ENCODE measurements at places on chromosomes 11 and 22.

DNA sequence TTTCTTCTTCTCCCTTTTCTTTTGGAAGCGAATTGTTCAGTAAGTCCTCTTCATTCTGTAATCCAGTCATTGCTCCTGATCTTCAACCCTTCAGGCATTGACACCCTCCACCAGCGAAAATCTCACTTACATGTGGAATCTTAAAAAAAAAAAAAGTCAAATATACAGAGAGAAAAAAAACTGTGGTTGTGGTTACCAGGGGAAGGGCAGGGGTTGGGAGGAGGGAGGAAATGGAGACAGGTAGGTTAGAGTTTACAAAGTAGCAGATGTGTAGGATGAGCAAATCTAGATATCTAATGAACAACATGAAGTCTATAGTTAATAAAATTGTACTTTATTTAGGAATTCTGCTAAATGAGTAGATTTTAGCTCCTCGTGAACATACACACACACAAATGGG lies 17.7 kb upstream of the TMEM123 start:
- no peak for DNase-seq

DNA sequence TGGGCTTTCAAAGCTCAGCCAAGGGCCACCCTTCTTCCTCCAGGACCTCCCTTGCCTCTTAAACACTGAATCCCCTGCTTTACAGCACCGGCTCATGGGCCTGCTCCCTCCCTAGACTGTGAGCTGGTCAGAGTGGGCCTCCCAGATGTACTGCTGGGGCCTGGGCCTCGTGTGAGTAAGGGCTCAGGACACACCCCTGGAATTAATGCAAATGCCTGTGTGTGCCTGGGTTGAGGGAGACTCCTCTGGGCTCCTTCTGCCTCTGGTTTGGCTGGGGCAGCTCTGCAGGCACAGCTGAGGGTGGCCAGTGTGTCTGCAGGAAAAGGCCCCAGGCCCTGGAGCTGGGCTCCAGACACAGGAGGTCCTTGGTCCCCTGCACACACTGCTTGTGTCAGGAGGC lies 24.2 kb downstream of the ALX4 start:
- DNase-seq, result peak; percentile 75

DNA sequence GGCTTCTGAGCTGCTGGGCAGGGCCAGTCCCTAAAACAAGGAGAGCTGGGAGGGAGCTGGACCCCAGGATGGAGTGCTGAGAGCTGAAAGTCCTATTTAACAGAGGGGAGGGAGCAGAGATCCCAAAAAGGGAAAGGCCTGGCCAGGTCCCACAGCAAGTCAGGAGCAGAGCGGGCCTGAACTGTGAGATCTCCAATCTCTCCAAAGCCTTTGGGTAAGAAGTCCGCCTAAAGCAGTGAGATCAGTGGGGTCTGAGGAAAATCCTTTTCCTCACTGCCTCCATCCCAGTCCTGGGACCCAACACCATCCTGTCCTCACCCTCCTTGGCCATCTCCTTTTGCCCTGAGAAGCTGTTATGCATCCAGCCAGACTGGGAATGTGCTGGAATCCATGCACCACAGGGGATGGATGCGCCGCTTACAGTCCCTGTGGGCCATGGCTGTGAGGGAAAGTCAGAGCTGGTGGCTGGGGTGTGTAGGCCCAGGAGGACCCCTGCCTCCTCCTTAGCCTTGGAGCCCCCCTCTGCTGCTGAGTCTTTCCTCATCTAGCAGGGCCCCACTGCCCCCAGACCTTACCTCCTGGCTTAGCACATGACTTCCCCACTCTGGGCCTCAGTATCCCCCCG lies 8.6 kb downstream of the LRRC75B start:
- DNase-seq, result no peak

DNA sequence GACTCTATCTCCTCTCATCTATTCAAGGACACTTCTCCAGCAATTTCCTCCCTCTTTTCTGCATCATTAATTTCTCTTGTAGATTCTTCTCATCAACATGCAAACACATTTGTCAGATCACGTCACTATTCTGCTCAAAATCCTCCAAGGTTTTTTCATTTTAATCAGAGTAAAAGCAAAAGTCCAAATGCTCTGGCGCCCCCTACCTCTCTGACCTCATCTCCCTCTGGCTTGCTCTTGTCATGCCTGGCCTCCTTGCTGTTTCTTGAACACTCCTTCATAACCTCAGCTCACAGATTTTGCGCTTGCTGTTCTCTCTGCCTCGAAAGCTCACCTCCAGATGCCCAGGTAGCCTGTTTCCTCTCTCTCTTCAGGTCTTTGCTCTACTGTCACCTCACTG lies 22.4 kb downstream of the RTCB start:
- DNase-seq, result no peak

GRCh38 chr22:24434471-24435322 lies 7.3 kb downstream of the ADORA2A start:
- DNase-seq, result peak; percentile 85

DNA sequence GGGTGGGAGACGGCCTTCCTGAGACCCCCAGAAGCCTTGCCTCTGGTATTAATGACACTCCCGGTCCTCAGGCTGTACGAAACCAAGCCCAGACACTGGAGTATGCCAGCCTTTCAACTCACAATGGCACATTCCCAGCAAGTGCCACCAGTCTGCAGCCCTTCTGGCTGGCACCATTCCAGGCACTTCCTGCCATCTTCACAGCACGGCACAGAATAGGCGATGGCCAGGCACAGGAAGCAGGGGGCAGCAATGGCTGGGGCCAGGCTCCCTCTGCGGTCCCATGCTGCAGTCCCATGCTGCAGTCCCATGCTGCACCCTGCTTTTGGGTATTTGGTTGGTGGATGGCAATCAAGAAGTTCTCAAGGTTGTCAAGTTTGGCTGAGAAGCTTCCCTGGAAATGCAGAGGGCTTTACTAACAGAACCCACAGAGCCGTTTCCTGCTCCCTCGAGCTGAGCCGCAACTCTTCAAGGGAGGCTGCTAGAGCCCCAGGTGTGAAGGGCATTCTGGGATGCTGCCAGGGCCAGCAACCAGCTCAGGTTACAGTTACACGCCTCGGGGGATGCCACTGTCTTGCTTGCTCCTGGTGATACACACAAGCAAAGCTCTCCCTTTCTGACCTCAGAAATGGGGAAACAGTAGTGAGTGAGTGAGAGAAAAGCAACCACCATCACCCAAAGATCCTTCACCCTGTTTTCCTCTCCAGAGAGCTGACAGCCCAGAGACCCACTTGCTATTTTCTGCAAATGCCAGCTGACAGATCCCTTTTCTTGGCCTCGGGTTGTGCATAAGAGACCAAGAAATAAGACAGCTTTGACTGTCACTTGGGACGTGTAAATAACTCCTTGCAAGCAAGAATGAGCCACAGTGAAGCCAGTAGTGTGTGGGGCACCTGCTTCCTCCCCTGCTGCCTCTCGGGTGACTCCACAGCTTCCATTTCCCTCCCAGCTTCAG lies 23.9 kb downstream of the LRFN4 start:
- peak; percentile 10 for DNase-seq

GRCh38 chr11:24312464-24313238 lies 184.2 kb upstream of the LUZP2 start:
- DNase-seq, result no peak

DNA sequence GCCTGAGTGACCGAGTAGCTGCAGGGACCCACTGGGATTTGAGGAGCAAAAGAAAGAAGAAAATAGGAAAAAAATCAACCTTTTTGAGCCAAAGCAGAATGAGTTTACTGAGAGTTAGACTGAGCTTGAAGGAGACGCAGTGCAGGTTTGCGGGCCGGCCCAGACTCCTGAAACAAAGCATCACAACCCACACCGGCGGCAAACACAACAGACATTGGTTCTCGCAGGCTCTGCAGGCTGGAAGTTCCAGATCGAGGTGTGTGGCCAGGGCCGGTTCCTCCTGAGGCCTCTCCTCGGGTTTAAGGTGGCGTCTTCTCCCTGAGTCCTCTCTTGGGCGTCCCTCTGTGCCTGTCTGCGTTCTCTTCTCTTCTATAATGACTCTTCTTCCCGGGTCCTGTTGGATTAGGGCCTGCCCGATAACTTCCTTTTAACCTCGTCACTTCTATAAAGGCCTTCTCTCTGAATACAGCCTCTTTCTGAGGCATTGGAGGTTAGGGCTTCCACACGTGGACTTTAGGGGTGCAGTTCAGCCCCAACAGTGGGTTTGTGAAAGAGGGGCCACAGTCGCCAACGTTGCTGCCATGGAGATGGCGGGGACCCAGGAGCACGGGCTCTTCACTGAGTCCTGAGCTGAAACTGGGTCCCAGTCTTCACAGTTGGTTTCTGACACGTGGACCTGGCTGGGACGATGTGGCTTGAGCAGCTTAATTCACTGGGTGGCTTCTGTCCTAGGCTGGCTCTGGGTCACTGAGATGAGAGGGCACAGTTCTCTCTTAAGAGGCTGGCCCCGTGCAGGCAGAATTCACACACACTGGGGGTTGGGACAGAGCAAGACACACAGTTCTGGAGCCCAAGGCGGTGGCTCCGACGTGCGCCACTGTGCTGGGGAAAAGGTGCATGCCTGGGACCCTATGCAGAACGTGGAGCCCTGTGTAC lies 1047.7 kb downstream of the BRD1 start:
- DNase-seq, result no peak

DNA sequence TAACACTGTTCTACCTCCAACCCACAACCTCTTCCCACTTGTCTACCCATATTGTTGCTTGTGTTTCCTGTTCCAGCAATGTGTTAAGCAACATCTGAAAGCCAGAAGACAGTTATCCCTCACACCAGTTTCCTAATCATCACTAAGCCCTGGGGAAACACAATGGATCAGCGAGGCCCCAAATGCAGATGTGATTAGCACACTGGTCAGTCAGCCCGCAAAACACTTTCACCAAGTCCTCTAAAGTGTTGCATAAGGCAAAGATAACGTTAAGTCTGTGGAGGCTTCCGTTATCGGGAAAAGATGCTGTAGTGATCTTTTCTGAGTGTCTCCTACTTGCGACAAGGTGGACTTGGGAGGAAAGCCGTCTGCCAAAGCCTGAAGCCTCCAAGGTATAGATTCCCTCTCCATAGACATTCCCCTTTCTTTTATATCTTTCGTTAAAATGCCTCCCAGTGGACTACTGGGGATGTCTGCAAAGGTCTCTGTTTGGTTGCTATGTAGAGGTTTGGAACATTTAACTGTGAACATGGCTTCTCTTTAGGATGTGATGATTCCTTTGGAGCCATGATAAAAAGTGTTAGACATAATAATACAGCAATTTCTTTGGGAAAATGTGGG lies at the start of gene MS4A3:
Gene MS4A3 (plus strand): TSS at position 317 of the 621 bp plus-strand sequence. CDS start 4,496 bp downstream, outside the sequence.
- no peak for DNase-seq

DNA sequence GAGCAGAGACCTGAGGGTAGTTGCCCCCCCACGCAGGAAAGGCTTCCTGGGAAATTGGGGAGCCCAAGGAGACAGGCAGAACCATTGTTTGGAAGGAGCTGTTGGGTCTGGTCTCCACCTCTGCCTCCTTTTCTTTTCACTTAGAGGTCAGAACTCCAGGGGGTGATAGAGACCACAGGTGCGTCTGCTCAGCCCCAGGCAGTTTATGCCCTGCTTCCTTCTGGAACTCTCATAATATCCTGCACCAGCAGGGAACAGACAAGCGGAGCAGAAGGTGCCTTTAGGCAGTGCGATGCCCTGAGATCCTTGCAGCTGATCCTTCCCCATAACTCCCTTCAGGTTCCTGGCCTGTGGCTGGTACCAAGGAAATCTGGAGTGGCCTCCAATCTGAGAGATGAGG lies 120.2 kb downstream of the NECTIN1 start:
- peak; percentile 65 for DNase-seq

GRCh38 chr11:70383664-70384565 lies 14.4 kb upstream of the CTTN start:
- DNase-seq, result peak; percentile 54

DNA sequence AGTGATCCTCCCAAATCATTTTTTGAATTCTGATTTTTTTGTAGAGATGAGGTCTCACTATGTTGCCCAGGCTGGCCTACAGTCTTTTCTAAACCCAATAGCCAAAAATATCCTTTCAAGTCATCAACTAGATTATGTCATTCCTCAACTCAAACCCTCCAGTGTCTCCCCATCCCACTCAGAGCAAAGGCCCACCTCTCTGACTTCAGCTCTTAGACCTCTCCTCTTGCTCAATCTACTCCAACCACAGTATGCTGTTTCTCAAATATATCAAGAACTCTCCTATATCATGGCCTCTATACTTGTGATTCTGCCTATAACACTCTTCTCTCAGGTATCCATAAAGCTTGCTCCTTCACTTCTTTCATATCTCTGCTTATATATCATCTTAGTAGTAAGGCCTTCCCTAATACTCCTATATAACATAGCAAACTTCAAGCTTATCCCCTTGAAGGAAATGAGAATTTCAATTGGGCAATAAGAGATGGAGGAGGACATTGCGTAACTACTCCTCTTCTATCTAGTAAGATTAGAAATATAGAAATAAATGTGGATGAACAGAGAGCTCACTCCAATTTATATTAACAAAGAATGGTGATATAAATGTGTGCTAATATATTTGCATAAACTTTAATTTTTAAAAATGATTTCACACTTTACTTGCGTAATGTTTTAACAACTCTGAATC lies 24.5 kb downstream of the DLG2 start:
- no peak for DNase-seq

DNA sequence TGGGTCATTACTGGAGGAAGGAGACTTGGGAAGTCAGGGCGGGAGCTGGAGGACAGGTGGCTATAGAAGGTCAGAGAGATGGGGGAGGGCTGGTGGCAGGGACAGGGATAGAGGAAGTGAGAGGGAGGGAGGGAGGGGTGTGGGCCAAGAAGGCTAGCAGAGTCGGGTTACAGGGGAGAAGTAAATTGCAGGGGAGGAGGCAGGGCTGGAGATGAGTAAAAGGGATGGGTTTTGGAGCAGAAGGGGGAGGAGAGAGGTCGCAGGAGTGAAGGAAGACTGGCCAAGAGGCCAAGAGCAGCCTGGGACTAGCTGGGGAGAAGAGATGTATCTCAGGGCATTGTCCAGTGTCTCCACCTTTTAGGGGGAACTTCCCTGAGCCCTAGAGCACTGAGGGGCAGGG lies 33.0 kb downstream of the LRRC10B start:
- peak; percentile 97 for DNase-seq

DNA sequence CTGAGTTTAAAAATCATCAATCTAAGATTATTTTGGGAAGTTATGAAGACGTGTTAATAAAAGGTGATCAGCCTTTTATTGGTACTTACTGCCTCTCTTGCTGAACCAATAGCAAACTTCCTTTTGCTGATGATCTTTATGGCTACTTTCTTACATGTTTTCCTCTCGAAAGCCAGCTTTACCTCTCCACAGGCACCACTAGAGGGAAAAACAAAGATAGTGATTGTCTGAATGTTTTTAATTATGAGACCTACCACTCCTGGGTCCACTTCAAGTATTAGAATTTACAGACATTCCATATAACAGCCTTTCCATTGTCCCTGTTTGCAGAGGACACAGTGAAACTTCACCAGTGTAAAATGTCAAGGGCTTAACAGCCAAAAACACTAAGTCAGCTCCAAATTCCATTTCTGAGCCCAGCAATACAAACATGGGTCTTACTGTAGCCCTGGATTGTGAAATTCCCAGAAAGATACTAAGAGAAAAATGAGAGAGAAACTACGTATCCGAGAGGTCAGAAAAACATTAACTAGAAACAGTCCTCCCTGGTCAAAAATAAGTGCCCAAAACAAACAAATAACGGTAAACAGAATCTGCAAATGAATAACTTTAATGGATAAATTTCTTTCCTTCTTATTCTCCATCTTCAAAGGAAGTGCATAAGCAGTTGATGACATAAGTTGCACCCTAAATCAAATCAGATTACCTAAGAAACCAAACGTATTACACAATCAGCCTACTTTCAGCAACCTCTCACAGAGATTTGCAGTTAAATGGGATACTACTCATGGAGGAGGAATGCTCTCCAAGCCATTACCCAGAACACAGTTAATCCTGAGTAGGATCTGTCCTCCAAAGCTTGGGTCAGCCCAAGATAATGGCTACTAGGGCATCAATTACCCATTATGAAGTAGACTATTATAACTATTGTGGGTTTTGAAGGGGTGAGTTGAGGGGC lies 29.5 kb downstream of the CHEK2 start:
- DNase-seq, result peak; percentile 89
